ENCODE measurements at places on chromosomes 5 and 9. TPM values are rescaled to one million over a fixed set of nuclear protein-coding genes. Genes with fewer than 3 reads are reported as not detected.

The FOXD4L4 gene
- total RNA-seq: 0.27 TPM

The KIAA1958 gene
- 12.7 TPM for total RNA-seq

The PITX1 gene
- total RNA-seq: 5.0 TPM

The GFI1B gene
- total RNA-seq: 2.6 TPM

The C9orf50 gene
- total RNA-seq: not detected

The PCA3 gene
- total RNA-seq: 0.38 TPM

- DNase-seq: no peak
These were observed 269.5 kb downstream of the HSPA4 start for GRCh38 chr5:133321286-133321832.

DNA sequence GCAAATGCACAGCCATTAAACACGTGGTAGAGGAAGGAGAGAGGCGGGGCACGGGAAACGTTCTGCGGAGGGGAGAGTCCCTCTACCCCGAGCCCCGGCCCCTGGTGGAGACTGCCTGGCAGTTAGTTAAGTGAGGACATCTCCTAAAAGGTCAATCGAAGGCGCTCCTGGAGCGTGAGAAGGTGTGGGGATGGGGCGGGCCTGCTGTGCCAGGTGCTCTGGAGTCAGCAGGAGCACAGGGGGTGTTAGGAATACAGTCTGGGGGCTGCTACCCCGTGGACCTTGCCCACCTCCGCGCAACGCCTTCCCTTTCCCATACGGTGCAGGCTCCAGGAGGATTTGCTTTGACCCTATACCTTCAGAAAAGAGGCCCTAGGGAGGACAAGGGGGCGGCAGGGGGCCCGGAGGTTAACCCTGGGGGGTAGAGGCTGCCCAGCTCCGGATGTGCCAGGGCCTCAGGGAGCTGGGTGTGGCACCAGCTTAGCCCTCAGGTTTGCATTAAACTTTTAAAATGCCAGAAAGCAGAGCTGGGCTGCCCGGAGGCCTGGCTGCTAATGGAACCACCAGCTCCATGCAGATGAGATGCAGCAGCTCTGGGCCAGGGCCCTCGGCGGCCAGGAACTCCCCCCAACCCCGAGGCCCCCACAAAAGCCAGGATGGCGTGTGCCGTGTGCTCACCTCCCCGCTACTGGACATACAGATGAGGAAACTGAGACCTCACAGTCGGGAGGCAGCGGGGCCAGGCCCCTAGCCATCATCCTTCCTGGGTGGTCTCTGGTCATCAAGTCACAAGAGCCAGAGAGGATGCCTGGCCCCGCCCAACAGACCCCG lies 39.2 kb downstream of the NACC2 start:
- no peak for DNase-seq

GRCh38 chr9:136774416-136775045 lies 10.2 kb upstream of the LCN15 start:
- no peak for DNase-seq

DNA sequence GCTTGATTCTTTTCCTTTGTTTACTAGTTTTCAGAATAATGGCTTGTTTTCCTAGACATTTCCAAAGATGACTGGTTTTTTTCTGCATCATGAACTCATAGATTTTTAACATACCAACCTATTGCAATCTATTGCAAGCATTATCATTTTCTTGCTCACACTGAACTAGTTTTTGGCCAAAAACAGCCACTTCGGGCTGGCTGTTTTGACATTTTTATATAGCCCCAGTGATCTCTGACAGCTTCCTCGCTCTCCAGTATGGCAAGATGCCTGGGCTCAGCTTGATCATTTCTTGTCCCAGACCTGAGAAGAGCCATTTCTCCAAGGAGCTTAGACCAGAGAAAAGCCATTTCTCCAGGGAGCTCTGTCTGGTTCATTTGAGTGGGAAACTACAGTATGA lies 94.3 kb upstream of the MAMDC2 start:
- no peak for DNase-seq

DNA sequence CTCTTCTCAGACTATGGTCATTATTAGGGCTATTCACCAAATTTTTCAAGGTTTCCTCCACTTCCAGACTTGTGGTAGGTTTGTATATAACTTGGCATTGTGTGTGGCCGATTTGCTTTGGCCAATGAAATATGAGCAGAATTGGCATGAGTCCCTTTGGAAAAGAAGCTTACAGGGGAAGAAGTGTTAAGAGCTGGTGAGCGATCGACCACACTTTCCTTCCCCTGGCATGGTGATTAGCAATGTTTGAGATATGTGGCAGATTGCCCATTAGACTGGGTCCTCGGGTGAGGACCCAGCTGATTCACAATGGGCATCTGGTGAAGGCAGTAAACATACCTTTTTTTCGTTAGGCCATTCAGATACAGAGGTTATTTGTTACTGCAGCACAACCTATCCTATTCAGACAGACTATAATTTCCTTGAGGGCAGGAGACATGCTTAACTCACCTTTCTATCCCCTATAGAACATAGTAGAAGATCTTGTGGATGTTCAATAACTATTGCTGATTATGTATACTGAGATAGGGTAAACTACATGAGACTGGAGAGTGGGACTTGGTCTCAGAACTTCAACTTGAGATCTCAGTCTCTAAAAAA lies 62.8 kb upstream of the KLF9 start:
- DNase-seq: no peak

GRCh38 chr5:75168026-75168735 lies 68.5 kb downstream of the ANKRD31 start:
- no peak for DNase-seq

DNA sequence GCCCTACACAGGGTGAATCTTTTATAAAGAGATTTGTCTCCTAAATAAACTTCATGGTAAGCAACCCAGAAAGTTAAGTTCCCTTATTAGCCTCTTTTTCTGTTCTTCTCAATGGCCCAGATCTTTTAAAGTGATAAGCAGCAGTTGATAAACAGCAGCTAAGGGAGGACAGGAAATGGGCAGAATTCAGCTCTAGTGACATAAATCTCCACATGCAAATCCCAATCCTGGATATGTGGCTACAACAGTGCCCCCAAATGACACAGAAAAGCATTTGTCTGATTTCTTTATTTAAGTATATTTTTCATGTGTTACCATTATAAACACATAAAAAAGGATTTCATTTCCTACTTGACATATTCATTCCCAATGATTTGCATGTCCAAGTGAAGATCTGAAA lies 199.0 kb downstream of the DTWD2 start:
- no peak for DNase-seq

GRCh38 chr9:122314165-122314564 lies 49.5 kb downstream of the MRRF start:
- DNase-seq: no peak

DNA sequence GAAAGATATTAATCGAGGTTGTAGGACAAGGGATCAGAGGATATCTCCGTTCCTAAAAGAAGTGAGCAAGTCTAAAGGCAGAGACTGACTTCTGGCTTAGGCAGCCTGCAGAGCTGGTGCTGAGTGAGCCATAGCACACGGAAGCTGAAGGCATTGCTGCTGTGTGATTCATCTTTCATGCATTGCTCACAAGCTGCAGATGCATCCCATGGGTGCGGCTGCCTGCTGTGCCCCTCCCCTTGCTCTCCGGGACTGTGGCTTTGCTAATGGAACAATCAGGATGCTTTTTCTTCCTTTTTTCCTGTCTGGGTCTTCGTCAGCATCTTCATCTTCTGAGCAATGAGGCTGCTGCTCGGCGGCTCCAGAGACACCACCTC lies 341.4 kb downstream of the DIRAS2 start:
- peak; percentile 45 for DNase-seq

DNA sequence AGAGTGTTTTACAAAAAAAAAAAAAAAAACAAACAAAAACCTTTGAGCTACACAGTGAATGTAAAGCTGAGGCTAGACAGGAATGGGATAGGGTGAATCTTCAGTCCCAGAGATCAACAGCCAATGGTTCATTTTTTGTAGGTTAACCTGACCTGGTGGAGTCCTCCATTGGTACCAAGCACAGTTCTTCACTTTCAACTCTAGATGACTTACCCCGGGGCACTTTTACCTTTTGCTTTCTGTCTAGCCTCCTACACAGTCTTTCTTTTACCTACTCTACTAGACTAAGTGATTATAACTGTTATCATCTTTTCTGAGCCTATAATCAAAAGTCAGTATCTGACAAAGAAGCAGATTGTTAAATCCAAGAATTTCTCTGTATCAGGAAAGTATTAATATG lies 50.9 kb downstream of the ANXA2R start:
- DNase-seq: no peak

DNA sequence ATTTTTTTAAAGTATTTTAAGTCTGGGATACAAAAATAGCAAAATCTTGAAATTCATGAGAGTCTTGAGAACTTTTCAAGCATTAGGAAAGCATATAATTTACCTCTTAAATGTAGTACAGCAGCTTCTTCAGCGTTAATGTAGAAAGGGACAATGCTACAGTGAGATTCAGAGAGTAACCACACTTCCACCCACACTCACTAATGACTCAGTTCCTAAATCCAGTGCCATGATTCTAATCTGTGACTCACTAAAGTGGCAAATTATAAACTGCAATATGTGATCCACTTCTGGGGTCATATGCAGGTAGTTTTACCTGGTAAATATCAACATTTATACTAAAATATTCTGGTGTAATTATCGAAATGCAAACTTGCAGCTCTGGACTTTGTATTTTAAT lies 434.5 kb upstream of the TUSC1 start:
- no peak for DNase-seq

DNA sequence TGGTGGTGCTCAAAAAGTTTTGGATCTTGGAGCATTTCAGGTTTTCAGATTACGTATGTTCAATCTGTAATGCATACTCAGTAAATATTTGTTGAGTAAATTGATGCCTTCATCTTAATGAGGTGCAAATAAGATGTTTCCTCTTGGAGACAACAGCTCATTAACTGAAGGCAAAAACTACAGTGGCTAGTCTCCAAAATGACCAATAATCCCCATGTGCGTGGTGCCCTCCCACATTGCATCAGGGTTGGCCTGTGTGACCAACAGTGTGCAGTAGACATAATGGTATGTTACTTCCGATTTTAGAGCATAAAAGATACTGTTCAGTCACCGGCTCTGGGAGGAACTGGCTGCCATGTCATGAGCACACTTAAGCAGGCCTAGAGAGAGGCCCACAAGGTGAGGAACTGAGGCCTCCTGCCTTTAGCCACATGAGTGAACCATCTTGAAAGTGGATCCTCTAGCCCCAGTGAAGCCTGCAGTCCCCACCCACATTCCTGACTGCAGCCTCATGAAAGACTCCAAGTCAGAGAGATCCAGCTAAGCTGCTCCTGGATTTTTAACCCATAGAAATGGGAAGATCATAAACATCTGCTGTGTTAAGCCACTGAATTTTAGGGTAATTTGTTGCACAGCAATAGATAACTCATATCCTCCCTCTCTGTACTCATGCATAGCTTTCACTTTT lies 55.7 kb downstream of the LIFR start:
- DNase-seq: no peak

GRCh38 chr9:31140316-31140715 lies 1244.1 kb upstream of the ACO1 start:
- DNase-seq: no peak

GRCh38 chr5:180336234-180337020 lies 16.7 kb downstream of the GFPT2 start:
- DNase-seq: peak; percentile 31

- DNase-seq: no peak
These were observed 234.2 kb downstream of the ZNF608 start for GRCh38 chr5:124512236-124512635.

GRCh38 chr5:68315679-68316271 lies 100.2 kb downstream of the PIK3R1 start:
- peak; percentile 42 for DNase-seq

DNA sequence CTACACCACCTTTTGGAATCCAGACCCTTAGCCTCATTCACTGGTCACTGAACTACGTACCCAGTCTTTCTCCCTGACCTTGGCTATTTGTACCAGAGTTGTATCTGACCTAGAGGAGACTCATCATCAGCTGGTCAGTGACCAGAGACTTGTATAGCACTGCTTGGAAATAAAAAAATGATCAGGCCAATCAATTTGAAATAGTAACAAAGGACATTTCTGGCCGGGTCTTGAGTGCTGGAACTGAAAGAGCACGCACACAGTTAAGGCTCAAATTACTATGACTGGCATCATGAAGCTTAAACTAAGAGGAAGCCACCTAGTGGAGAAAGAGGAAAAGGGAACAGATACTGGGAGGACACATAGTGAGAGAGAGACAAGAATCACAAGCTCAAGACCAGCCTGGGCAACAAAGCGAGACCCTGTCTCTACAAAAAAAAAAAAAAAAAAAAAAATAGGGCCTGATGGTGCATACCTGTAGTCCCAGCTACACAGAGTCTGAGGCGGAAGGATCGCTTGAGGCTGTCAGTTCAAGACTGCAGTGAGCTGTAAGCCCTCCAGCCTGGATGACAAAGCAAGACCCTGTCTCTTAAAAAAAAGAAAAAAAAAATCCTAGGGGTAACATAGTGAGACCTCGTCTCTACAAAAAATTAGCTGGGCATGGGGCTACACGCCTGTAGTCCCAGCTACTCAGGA lies 12.8 kb upstream of the SRP19 start:
- DNase-seq: no peak

- no peak for DNase-seq
These were observed 220.4 kb upstream of the SMARCA2 start for GRCh38 chr9:1794547-1795270.

- no peak for DNase-seq
These were observed 37.8 kb upstream of the RNF20 start for GRCh38 chr9:101495810-101496209.

DNA sequence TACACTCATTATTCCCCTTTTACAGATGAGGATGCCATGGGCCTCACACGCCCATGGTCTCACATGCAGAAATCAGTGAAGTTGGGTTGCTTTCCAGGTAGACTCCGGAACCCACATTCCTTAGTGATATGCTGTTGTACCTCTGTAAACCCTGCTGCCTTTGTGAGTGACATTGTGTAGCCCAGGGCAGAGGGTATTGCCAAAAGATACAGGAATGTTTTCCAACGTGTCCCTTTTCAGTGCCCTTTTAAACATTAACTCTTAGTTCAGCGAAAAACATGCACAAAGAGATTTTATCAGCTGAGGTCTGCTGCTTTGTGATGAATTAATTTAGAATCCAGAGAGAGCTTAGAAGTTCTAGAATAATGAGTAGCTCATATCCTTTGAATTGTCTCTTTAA lies 38.3 kb upstream of the TRMT10B start:
- DNase-seq: no peak

GRCh38 chr9:94289691-94290090 lies 30.6 kb downstream of the ZNF169 start:
- DNase-seq: no peak

DNA sequence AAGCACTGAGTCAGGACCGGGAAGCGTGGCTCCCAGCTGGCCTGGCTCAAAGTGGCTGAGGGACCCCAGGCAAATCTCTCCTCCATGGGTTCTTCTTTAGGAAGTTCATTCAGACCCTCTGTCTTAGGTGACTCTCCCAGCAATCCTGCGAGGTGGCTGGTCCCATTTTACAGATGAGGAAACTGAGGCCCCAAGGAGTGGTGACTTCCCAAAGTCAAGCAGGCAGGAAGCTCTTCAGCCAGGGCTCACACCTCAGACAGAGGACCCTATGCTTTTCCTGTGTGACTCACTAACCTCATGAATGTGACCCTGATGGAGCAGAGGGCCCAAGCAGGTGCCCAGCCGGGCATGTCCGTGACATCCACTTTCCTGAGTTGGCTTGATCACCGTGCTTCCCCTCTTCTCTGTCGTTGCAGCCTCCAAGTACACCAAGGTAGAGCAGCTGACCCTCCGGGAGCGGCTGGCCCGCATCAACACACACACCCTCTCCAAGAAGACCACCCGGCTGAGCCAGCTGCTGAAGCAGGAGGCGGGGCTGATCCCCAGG lies 36.5 kb downstream of the ARHGEF37 start:
- DNase-seq: no peak

Data from mucosa of descending colon (tissue), 3 donors.